ENCODE measurements at places on chromosomes 7 and 10. TPM values are rescaled to one million over a fixed set of nuclear protein-coding genes. Genes with fewer than 3 reads are reported as not detected.
A peak's percentile ranks its signal among the peaks of the same experiment; 100 is the strongest.

Gene GIMAP1
- not detected for total RNA-seq

GRCh38 chr7:110507369-110507768 lies 583.6 kb upstream of the LRRN3 start:
- no peaks in the 10 kb centered on the region for H3K4me1 ChIP-seq
- H3K36me3 ChIP-seq: no peaks in the 10 kb centered on the region
- H3K27ac ChIP-seq: no peak overlapping the region
- H3K4me3 ChIP-seq: no peak overlapping the region
- H3K27me3 ChIP-seq: no peaks in the 10 kb centered on the region

GRCh38 chr10:101114646-101115045 lies 16.5 kb upstream of the TLX1 start:
- H3K4me3 ChIP-seq: no peak overlapping the region
- DNase-seq: no peak
- peaks cover 94% of the 10 kb centered on the region for H3K27me3 ChIP-seq
- H3K27ac ChIP-seq: no peak overlapping the region

GRCh38 chr10:25641595-25641994 lies 292.4 kb upstream of the MYO3A start:
- no peak for DNase-seq
- H3K4me3 ChIP-seq: no peak overlapping the region
- H3K27me3 ChIP-seq: no peaks in the 10 kb centered on the region

DNA sequence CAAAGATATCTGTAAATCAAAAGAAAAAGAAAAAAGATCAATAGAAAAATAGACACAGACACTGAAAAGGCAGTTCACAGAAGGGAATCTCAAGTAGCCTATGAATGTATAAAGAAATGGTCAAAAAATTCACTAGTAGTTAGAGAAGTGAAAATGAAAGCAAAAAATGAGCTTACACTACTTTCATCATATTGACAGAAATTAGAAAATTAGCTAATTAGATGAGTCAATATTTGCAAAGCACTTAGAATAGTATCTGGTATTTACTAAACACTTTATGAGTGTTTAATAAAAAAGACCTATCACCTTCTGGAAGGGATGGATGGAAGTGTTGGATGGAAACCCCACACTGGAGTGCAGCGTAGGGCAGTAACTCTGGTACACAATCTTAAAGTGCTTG lies 1.7 kb upstream of the CFAP58 start:
- no peak for DNase-seq
- H3K27ac ChIP-seq: no peak overlapping the region
- peaks cover 27% of the 10 kb centered on the region for H3K27me3 ChIP-seq

- DNase-seq: no peak
- no peaks in the 10 kb centered on the region for H3K27me3 ChIP-seq
- peaks cover 39% of the 10 kb centered on the region for H3K4me1 ChIP-seq
Observed at GRCh38 chr10:64037071-64037661, 516.0 kb downstream of the REEP3 start.

Gene MGAM2
- 0.07 TPM for total RNA-seq

Gene CALHM1
- not detected for total RNA-seq

Gene EPHA1
- total RNA-seq: not detected

DNA sequence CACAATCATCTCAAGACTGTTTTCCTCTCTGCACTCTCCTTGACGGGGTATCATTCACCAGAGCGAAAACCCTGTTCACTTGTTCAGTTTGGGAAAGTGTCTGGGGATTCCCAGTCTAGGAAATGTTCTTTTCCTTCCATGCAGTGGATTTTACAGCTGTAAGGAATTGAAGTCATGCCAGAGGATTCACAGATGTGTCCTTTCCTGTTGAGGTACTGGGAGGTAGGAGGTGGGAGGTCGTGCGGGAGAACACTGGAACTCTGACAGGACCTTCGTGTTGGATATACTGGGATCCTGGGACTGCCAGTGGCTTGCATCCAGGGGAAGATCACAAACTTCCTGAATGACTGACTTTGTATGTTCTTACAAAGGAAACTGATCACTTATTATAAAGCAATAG lies 185.5 kb downstream of the BMPER start:
- no peak overlapping the region for H3K4me3 ChIP-seq
- H3K27ac ChIP-seq: no peak overlapping the region
- no peaks in the 10 kb centered on the region for H3K4me1 ChIP-seq

Gene LRRC18
- not detected for total RNA-seq

- DNase-seq: no peak
- peaks cover 3% of the 10 kb centered on the region for H3K36me3 ChIP-seq
- H3K4me1 ChIP-seq: peaks cover 10% of the 10 kb centered on the region
- H3K27me3 ChIP-seq: no peaks in the 10 kb centered on the region
- no peak overlapping the region for H3K27ac ChIP-seq
Observed at GRCh38 chr7:94222516-94222915, 172.2 kb upstream of the COL1A2 start.

Gene ATOH7
- 0.20 TPM for total RNA-seq

- H3K36me3 ChIP-seq: no peaks in the 10 kb centered on the region
- peak overlapping the region; percentile 16 for H3K27ac ChIP-seq
- H3K27me3 ChIP-seq: no peaks in the 10 kb centered on the region
- H3K4me1 ChIP-seq: no peaks in the 10 kb centered on the region
- H3K4me3 ChIP-seq: no peak overlapping the region
Observed at GRCh38 chr7:133753513-133753912, 373.6 kb upstream of the LRGUK start.

Gene POLR1F
- 16.3 TPM for total RNA-seq

DNA sequence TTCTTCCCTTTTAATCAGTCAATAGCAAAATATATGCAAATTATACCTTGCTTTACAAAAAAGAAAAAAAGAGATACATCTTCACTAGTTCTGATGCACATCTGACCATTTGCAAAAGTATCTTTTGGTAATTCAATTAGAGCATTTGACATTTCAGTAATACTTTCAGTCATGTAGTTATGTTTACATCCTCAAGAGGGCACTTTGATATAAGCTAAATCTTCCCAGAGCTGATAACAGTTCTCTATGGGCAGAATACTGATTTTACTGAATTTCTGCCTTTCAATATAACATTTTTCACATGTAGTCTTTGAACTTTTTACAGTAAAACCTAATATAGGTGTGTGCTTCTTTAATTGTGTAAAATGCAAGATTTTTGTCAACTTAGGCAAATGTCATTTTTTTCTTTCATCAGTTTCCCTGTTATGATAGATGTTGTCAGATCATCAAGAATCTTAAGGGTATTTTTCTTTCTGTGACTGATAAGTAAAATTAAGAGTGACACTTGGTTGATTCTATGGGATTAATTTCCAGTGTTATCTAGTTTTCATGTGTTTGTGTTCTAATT lies 703.5 kb upstream of the SEMA3D start:
- H3K36me3 ChIP-seq: no peaks in the 10 kb centered on the region
- DNase-seq: no peak
- no peaks in the 10 kb centered on the region for H3K4me1 ChIP-seq

Gene EPHB4
- 84.5 TPM for total RNA-seq

DNA sequence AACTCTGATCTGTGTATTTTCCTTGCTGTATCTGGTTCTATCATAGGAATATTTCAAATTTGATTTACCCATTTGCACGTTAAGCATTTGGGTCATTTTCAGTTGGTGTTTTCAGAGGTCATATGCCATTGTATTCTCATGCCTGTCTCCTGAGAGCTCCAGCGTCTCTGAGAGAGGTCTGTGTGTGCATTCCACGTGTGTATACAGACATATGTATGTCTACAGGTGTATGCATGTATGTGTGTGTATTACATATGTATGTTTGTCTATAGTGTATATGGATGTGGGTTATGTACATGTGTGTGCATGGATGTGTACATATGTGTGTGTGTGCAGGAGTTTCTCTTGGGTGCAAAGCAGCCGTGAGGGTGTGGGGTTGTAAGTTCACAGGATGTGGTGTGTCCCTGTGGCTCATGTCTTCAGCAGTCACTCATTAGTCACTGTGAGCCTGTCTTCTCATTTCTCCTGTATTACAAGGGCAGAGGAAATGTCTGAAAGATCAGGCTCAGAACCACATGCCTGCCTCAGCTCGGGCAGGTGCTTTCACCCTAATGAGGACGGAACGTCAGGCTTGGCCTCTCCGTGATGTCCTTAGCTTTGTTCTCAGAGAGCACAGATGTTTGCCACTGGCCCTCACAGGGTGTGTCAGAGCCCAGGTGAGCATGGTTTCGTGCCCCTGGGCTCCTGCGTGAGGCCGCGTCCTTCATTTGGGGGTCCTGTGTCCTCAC lies 101.6 kb downstream of the NKX6-2 start:
- peaks cover 7% of the 10 kb centered on the region for H3K27me3 ChIP-seq
- no peak for DNase-seq
- peaks cover 9% of the 10 kb centered on the region for H3K4me1 ChIP-seq
- H3K4me3 ChIP-seq: no peak overlapping the region

Gene FANK1
- total RNA-seq: 2.4 TPM

- DNase-seq: no peak
- no peak overlapping the region for H3K4me3 ChIP-seq
- H3K4me1 ChIP-seq: no peaks in the 10 kb centered on the region
- H3K36me3 ChIP-seq: peaks cover under 1% of the 10 kb centered on the region
- H3K27me3 ChIP-seq: no peaks in the 10 kb centered on the region
Observed at GRCh38 chr10:75838486-75838885, 407.1 kb downstream of the LRMDA start.

DNA sequence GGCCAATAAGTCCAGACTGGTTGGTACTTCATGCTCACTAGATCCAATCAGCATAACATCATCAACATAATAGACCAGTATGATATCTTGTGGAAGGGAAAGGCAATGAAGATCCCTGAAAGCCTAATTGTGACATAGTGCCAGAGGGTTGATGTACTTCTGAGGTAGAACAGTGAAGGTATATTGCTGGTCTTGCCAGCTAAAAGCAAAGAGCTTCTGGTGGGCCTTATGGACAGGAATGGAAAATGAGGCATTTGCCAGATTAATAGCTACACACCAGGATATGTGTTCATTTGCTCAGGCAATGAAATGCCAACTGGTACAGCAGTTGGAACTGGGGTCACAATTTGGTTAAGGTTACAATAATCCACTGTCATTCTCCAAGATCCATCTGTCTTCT lies 156.4 kb downstream of the HTR7 start:
- H3K4me3 ChIP-seq: no peak overlapping the region
- H3K27ac ChIP-seq: no peak overlapping the region
- no peaks in the 10 kb centered on the region for H3K4me1 ChIP-seq
- H3K36me3 ChIP-seq: no peaks in the 10 kb centered on the region
- no peak for DNase-seq

DNA sequence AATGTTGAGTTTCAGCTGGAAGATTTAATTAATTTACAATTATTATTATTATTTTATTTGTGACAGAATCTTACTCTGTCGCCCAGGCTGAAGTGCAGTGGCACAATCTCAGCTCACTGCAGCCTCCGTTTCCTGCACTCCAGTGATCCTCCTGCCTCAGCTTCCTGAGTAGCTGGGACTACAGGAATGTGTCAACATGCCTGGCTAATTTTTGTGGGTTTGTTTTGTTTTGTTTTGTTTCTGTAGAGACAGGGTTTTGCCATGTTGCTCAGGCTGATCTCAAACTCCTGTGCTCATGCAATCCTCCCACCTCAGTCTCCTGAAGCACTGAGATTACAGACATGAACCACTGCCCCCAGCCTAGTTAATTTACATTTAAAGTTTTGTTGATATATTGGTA lies 93.8 kb upstream of the MEOX2 start:
- no peak for DNase-seq
- no peak overlapping the region for H3K27ac ChIP-seq
- no peaks in the 10 kb centered on the region for H3K27me3 ChIP-seq
- no peak overlapping the region for H3K4me3 ChIP-seq
- H3K4me1 ChIP-seq: peaks cover 31% of the 10 kb centered on the region
- no peaks in the 10 kb centered on the region for H3K36me3 ChIP-seq

Gene TRIM73
- total RNA-seq: 6.8 TPM

Gene RARRES2
- 26.3 TPM for total RNA-seq

- no peak overlapping the region for H3K27ac ChIP-seq
- DNase-seq: no peak
- H3K36me3 ChIP-seq: no peaks in the 10 kb centered on the region
Observed at GRCh38 chr10:77011874-77012811, 625.5 kb downstream of the KCNMA1 start.

- DNase-seq: no peak
- peaks cover 42% of the 10 kb centered on the region for H3K4me1 ChIP-seq
- no peaks in the 10 kb centered on the region for H3K27me3 ChIP-seq
Observed at GRCh38 chr7:2818121-2818520, 26.0 kb downstream of the GNA12 start.

Gene MINDY3
- 21.5 TPM for total RNA-seq

Gene CCL26
- not detected for total RNA-seq

Gene PKD2L1
- total RNA-seq: not detected

- H3K4me1 ChIP-seq: peaks cover 6% of the 10 kb centered on the region
- no peak overlapping the region for H3K4me3 ChIP-seq
- H3K36me3 ChIP-seq: no peaks in the 10 kb centered on the region
Observed at GRCh38 chr7:38584443-38585210, 46.5 kb downstream of the AMPH start.

Gene ANKRD26
- 17.8 TPM for total RNA-seq

DNA sequence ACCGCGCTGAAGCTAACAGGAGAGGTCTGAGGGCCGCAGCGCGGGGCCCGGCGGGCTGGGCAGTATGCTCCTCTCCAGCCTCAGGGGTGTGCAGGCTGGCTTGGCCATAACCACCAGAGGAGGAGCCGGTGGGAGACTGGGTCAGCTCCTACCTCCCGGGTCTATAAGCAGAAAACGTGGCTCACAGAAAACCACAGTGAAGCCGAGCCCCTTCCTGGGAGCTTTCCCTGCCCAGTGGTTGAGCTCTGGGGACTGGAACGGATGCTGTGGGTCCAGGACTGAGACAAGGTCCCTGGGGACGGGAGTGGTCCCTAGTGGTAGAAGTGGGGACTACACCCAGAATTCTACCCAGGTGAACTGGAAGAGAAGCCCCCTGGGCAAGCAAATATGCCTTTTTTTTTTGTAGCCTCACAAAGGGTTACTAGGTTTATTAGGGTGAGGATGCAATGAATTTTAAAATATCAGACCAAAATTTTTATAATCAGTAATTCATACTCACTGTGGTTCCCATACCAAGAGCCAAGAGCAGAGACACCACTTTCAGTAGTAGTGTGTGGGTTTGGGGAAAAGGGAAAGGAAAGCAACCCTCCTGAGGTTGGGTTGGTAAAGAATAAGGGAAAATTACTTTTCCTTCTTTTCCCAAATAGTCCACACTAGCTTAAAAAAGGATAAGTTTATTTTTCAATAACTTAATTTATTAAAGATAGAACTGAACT lies 67.9 kb upstream of the PRKCQ start:
- DNase-seq: peak; percentile 61
- peaks cover 33% of the 10 kb centered on the region for H3K27me3 ChIP-seq
- no peaks in the 10 kb centered on the region for H3K36me3 ChIP-seq
- no peak overlapping the region for H3K27ac ChIP-seq
- no peaks in the 10 kb centered on the region for H3K4me1 ChIP-seq

Gene TAS2R5
- 1.5 TPM for total RNA-seq

- no peak overlapping the region for H3K27ac ChIP-seq
- DNase-seq: no peak
- peaks cover 2% of the 10 kb centered on the region for H3K36me3 ChIP-seq
- H3K4me3 ChIP-seq: no peak overlapping the region
Observed at GRCh38 chr10:72087392-72087968, 871 bp downstream of the SPOCK2 start.

DNA sequence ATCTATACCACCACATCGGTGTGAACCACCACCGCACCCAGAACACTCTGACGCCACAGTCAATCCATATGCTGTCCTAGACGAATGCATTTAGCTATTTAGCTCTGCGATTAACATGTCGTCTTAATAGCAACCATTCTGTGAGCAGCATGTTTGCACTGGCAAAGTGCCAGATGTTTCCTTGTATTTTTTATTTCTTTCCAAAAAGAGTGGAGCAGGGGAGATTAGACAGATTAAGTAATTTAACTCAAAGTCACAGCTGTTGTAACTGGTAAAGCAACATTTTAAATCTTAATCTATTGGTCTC lies 57.0 kb upstream of the ARL4A start:
- H3K4me3 ChIP-seq: no peak overlapping the region
- no peaks in the 10 kb centered on the region for H3K4me1 ChIP-seq
- no peaks in the 10 kb centered on the region for H3K36me3 ChIP-seq
- no peaks in the 10 kb centered on the region for H3K27me3 ChIP-seq
- no peak overlapping the region for H3K27ac ChIP-seq
- DNase-seq: no peak
